Endothelial cell (in vitro differentiated cells): ENCODE measurements at places on chromosomes 13 and 19. TPM values are rescaled to one million over a fixed set of nuclear protein-coding genes. Genes with fewer than 3 reads are reported as not detected.

The EPN1 gene
- total RNA-seq = 250 TPM

DNA sequence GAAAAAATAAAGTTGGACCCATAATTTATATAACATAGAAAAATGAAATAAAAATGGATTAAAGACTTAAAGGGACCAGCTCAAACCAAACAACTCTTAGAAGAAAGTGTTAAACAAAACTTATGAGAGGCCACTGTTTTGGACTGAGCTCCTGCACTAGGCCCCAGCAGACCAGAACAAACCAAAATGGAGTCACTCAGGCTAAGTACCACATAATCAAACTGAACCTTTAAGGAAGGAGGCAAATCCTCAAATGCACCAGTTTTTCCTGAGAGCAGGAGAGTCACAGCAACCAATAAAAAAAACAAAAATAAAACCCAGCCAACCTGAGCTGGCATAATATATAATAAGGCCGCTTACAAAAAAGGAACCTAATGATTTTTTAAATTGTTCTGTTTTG, 10.3 kb upstream of the OR10H1 start:
- H3K36me3 ChIP-seq = peaks cover 14% of the 10 kb centered on the region
- H3K27me3 ChIP-seq = peaks cover 2% of the 10 kb centered on the region
- H3K27ac ChIP-seq = no peak overlapping the region
- no peak for DNase-seq
- no peaks in the 10 kb centered on the region for H3K4me1 ChIP-seq

- peaks cover 4% of the 10 kb centered on the region for H3K4me1 ChIP-seq
- no peaks in the 10 kb centered on the region for H3K36me3 ChIP-seq
- no peak overlapping the region for H3K4me3 ChIP-seq
- H3K27ac ChIP-seq = no peak overlapping the region
- H3K27me3 ChIP-seq = no peaks in the 10 kb centered on the region
Observed at GRCh38 chr19:51173681-51174080, 31.6 kb downstream of the SIGLEC7 start.

- peaks cover 4% of the 10 kb centered on the region for H3K36me3 ChIP-seq
- peak overlapping the region; percentile 6 for H3K27ac ChIP-seq
- H3K27me3 ChIP-seq = peaks cover 12% of the 10 kb centered on the region
- peaks cover 16% of the 10 kb centered on the region for H3K4me1 ChIP-seq
- H3K4me3 ChIP-seq = peak overlapping the region; percentile 67
Observed at GRCh38 chr19:11384778-11385129, 640 bp upstream of the EPOR start.

GRCh38 chr19:37813340-37813739, 34.0 kb upstream of the ZNF573 start:
- no peak overlapping the region for H3K4me3 ChIP-seq
- DNase-seq = no peak
- H3K27ac ChIP-seq = no peak overlapping the region
- no peaks in the 10 kb centered on the region for H3K4me1 ChIP-seq
- peaks cover 10% of the 10 kb centered on the region for H3K36me3 ChIP-seq
- H3K27me3 ChIP-seq = peaks cover 2% of the 10 kb centered on the region

- peaks cover 6% of the 10 kb centered on the region for H3K4me1 ChIP-seq
- DNase-seq = no peak
- H3K27ac ChIP-seq = no peak overlapping the region
- no peaks in the 10 kb centered on the region for H3K36me3 ChIP-seq
Observed at GRCh38 chr13:22162889-22163288, 492.0 kb downstream of the FGF9 start.

GRCh38 chr19:2261438-2262172, 5.4 kb upstream of the JSRP1 start:
- H3K4me3 ChIP-seq = no peak overlapping the region
- H3K27ac ChIP-seq = no peak overlapping the region
- DNase-seq = no peak
- peaks cover 4% of the 10 kb centered on the region for H3K27me3 ChIP-seq
- H3K4me1 ChIP-seq = peaks cover 4% of the 10 kb centered on the region

DNA sequence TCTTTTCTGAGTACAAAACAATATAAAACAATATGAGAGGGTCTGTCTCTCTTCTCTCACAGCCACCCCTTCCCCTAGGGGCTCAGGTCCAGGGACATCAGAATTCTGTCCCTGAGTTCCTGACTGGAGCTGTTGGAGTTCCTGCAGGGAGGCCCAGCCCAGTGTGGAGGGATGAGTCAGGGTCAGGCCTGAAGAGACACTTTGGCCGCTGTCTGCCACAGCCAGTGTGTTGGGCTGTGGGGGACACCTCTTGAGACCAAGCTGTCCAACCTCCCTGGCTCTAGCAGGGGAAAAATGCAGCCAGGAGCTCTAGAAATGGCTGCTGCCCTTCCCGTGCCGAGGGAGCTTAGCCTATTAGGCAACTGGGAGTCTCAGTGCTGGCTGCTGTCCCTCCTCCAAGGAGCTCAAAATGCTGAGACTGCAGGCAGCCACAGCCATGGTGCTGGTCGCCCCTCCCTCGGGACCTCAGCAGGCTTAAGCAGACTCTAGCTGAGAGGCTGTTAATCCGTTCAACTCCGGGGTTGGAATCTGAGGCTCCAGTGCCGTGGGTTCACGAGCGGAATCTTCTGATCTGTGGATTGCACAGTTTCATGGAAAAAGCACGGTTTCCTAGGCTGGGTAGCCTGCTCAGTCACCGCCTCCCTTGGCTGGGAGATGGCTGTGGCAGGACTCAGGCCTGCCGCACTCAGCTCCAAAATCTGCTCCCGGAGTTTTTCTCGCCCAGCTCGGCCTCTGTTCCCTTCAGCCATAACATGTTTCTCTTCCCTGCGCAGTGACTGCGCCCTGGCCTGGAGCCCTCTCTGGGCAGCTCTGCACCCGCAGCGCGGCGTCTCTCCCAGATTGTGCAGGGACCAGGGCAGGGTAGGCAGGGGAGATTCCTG, 3.8 kb upstream of the ZNF626 start:
- H3K27ac ChIP-seq = no peak overlapping the region
- no peaks in the 10 kb centered on the region for H3K36me3 ChIP-seq
- DNase-seq = no peak
- H3K4me1 ChIP-seq = no peaks in the 10 kb centered on the region
- no peak overlapping the region for H3K4me3 ChIP-seq

DNA sequence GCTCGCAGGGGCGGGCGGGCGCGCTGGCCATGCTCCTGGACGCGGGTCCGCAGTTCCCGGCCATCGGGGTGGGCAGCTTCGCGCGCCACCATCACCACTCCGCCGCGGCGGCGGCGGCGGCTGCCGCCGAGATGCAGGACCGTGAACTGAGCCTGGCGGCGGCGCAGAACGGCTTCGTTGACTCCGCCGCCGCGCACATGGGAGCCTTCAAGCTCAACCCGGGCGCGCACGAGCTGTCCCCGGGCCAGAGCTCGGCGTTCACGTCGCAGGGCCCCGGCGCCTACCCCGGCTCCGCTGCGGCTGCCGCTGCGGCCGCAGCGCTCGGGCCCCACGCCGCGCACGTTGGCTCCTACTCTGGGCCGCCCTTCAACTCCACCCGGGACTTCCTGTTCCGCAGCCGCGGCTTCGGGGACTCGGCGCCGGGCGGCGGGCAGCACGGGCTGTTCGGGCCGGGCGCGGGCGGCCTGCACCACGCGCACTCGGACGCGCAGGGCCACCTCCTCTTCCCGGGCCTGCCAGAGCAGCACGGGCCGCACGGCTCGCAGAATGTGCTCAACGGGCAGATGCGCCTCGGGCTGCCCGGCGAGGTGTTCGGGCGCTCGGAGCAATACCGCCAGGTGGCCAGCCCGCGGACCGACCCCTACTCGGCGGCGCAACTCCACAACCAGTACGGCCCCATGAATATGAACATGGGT, 599 bp downstream of the ZIC2 start:
- peak; percentile 47 for DNase-seq
- peaks cover 6% of the 10 kb centered on the region for H3K36me3 ChIP-seq
- H3K27me3 ChIP-seq = peaks cover 30% of the 10 kb centered on the region
- no peak overlapping the region for H3K27ac ChIP-seq
- peaks cover 40% of the 10 kb centered on the region for H3K4me1 ChIP-seq

DNA sequence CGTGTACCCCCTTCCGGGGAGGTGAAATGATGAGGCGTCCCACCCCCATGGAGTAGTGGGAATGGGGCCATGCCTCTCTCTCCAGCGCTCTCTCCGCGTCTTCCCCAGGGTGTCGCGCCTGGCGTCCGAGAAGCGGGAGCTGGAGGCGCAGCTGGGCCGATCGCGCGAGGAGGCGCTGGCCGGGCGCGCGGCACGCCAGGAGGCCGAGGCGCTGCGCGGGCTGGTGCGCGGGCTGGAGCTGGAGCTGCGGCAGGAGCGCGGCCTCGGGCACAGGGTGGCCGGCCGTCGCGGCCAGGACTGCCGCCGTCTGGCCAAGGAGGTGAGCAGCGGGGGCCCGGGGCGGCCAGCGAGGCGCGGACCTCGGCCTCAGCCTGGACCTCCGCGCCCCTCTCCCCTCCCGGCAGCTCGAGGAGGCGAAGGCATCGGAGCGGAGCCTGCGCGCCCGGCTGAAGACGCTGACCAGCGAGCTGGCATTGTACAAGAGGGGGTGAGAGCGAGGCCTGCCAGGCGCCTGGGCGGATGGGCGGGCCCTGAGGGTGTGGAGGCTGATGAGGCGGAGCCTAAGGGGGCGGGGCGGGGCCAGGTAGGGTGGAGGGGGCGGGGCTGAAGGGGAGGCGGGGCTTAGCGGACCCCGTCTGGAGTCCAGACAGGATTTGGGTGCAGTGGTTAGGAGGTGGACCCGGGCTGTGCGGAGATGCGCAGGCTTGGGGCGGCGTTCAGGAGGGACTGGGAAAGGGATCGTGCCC, 7.7 kb downstream of the PGLYRP1 start:
- no peak overlapping the region for H3K27ac ChIP-seq
- peaks cover 5% of the 10 kb centered on the region for H3K36me3 ChIP-seq
- peak overlapping the region; percentile 82 for H3K4me3 ChIP-seq
- DNase-seq = peak; percentile 50
- peaks cover 11% of the 10 kb centered on the region for H3K4me1 ChIP-seq

The PSG2 gene
- total RNA-seq = not detected

- peaks cover 39% of the 10 kb centered on the region for H3K36me3 ChIP-seq
- H3K27me3 ChIP-seq = peaks cover 1% of the 10 kb centered on the region
- no peak for DNase-seq
- H3K4me3 ChIP-seq = peak overlapping the region; percentile 42
- H3K4me1 ChIP-seq = peaks cover 9% of the 10 kb centered on the region
Observed at GRCh38 chr13:49560270-49561061, 24.9 kb downstream of the RCBTB1 start.

The PNMA8B gene
- 1.3 TPM for total RNA-seq

GRCh38 chr19:46216612-46217011, 12.9 kb upstream of the IGFL1 start:
- H3K4me3 ChIP-seq = no peak overlapping the region
- H3K27ac ChIP-seq = no peak overlapping the region
- peaks cover 2% of the 10 kb centered on the region for H3K27me3 ChIP-seq
- no peak for DNase-seq
- H3K4me1 ChIP-seq = peaks cover 13% of the 10 kb centered on the region

DNA sequence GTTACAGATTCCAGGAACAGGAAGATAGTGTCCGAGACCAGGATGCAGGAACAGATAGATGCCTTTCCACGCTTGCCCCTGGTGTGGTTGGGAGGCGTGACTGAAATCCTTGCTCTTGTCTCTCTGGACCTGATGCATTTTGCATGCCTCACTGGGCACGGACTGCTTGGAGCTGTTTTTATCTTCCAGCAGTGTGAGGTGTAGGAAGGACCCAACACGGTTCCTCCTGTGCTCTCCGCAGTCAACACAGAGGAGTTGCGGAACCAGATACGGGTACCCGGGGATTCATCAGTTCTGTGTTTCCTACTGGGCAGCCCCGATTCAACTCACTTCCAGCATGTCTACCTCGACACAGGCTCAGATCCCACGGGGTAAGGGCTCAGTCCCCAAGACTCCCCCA, 6.5 kb downstream of the DOT1L start:
- no peaks in the 10 kb centered on the region for H3K36me3 ChIP-seq
- no peak overlapping the region for H3K4me3 ChIP-seq
- no peak for DNase-seq
- peaks cover 10% of the 10 kb centered on the region for H3K27me3 ChIP-seq
- H3K27ac ChIP-seq = peak overlapping the region; percentile 61
- H3K4me1 ChIP-seq = peaks cover 33% of the 10 kb centered on the region

GRCh38 chr13:41751734-41752445, 209.0 kb downstream of the VWA8 start:
- no peak overlapping the region for H3K4me3 ChIP-seq
- no peak overlapping the region for H3K27ac ChIP-seq
- no peak for DNase-seq
- peaks cover 15% of the 10 kb centered on the region for H3K36me3 ChIP-seq

GRCh38 chr19:48987323-48987722, 5.8 kb downstream of the GYS1 start:
- no peak overlapping the region for H3K27ac ChIP-seq
- H3K36me3 ChIP-seq = peaks cover 28% of the 10 kb centered on the region
- peaks cover 10% of the 10 kb centered on the region for H3K27me3 ChIP-seq
- no peak for DNase-seq
- peaks cover 10% of the 10 kb centered on the region for H3K4me1 ChIP-seq

The CEACAM6 gene
- total RNA-seq = not detected
